ENCODE measurements at places on chromosomes 4 and X.

GRCh38 chr4:157804986-157805385 lies 367.8 kb downstream of the GASK1B start:
- peak; percentile 7 for DNase-seq

- DNase-seq: no peak
Measured at GRCh38 chr4:125703443-125703842, 388.7 kb downstream of the FAT4 start.

DNA sequence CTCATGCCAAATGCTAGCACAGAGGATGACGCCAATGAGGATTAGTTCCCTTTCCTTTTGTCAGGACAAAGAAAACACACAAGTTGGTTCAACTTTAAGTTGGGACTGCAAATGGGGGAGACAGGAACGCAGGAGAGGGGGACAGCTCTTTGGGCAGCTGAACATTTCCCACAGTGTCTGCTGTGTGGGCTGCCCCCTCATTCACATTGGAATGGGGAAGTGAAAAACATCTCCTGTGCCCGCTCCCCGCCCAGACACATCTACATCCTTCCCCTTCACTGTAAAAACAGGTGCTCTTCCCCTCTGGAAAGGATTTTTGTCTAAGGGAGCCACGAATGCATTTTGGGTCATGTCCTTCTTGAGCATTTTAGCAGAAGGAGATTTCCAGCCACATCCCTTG lies 44.5 kb upstream of the TBC1D9 start:
- DNase-seq: no peak

DNA sequence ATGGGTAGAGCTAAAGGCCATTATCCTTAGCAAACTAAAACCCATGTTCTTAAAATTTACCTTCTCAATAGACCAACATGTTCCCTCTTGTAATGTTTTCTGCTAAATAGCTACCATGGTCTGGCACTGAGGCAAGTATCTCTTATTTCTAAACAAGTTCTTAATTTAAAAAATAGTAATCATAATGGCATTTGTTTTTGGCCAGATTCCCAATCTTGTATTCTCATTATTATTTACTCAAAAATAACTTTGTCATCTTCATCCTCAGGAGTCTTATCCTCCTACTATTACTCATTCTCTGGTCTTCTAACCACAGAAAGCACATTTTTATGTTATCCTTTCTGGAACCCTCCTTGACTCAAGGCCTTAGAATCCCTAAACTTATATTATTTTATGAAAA lies 931.2 kb downstream of the CCSER1 start:
- DNase-seq: no peak

DNA sequence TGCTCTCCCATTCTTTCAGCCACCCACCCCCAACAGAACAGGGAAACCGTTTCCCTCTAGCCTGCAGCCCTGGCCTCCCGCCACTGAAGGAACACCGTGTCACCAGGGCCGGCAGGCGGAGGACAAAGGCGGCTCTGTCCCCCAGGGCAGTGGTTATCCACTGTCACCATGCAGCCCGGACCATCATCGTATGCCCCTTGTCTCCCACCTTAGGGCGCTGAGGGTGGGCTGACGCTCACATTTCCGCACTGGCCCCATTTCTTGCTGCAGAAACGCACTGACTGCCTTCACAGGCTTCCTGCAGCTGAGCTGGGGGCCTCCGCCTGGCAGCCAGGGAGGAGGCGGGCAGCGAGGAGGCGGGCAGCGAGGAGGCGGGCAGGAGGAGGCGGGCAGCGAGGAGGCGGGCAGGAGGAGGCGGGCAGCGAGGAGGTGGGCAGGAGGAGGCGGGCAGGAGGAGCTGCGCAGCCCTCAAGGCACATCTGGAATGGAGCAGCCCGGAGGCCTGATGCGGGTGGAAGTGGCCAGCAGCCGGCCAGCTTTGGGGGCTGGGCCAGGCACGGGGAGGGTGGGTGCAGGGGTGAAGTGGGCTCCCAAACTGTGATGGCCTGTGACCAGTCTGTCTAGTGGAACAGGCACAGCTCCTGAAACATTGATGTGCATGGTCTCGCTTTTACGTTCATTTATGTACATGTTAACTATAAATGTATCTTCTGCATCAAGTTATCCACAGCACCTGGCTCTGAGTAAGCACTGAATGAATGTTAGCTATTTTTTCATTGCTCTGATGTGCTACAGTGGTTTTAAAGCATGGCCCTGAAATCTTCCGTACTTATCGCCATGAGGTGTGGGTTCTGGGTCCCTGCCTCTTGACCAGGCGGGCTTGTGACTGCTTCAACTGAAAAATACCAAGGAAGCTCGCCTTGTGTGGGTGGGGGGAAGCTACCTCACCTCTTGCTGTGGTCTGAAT lies 20.6 kb upstream of the KIAA0232 start:
- no peak for DNase-seq

- DNase-seq: peak; percentile 69
Measured at GRCh38 chr4:186820391-186820891, 96.8 kb upstream of the FAT1 start.

DNA sequence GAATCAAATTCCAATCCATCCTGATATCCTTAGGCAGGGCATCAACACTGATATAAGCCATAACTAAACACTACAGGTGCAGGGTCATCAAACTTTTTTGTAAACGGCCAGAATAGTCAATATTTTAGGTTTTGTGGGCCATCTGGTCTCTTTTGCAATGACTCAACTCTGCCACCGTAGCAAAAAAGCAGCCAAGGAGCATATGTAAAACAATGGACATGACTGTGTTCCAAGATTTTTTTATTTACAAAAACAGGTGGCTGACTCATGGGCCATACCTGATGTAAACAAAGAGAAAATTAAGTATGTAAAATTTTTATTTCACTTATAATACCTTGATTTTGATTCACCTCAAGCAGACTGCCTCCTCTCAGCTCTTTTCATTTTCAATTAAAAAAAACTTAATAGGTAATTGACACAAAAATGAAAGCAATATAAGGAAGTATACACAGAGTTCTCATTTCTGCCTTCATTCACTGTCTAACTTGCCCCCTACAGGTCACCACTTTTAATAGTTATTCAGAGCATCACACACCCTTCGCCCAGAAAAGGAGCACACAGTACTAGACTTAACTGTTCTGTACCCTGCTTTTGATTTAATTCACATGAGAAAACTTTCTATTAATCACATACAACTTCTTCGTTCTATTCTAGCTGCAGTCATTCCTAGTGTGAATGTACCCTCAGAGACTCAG lies 35.3 kb upstream of the GPM6B start:
- DNase-seq: peak; percentile 1

GRCh38 chr4:179595671-179596410 lies 2153.6 kb upstream of the AGA start:
- DNase-seq: no peak

GRCh38 chr4:183326853-183327252 lies 4.6 kb upstream of the CLDN24 start:
- DNase-seq: no peak

- DNase-seq: no peak
Measured at GRCh38 chrX:136911253-136911652, 30.7 kb upstream of the RBMX start.

DNA sequence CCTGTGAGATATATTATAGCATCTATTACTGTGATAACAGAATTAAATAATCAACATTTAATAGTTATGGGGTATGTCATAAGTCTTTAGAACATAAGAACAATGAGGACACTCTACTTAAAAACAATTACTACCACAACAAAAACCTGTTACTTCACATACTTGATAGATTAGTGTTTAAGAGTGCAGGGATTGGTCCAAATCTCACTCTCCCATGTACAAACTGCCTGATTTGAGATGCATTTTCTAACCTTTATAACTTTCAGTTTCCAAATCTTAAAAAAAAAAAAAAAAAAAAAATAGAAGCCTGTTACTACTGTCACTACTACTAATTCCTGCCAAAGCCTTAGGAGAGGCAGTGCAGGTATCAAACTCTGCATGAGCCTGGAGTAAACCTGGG lies 5.6 kb downstream of the PCDH18 start:
- DNase-seq: no peak

DNA sequence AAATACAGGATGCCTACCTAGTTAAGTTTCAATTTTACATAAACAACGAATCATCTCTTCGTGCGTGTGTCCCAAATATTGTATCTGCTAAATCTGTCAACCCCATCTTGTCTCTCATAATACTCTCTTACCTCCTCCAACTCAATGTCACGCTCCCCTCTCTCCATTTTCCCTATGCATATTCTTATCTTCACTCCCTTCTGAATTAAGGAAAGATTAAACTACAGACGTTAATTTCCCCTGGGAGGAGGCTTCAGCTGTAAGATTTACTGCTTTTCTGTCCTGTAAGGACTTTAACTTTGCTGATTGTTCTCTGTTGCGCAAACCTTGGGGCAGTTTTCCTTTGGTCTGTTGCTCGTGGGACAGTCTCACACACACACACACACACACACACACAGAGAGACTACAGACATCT lies 455 bp upstream of the ABCB7 start:
- DNase-seq: peak; percentile 44

- DNase-seq: no peak
Measured at GRCh38 chr4:987624-988513, 1.0 kb downstream of the IDUA start.

DNA sequence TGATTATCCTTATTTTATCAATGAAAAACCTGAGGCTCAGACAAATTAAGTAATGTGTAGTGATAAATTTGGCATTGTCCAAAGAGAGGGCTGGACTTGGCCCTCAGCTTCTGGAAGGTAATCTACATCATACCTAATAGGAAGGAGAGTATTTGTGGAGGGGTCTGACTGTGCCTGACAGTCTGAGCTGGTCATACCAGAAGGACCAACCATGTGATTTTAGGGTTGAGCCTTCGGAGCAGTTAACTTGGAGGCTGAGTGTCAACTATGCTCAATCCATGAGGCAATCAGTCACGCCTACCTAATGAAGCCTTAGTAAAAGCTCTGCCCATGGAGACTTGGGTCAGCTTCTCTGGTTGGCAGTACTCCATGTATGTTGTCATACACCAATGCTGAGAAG lies 136.4 kb downstream of the CPE start:
- DNase-seq: no peak

- no peak for DNase-seq
Measured at GRCh38 chr4:152304220-152304619, 231.7 kb downstream of the FBXW7 start.

DNA sequence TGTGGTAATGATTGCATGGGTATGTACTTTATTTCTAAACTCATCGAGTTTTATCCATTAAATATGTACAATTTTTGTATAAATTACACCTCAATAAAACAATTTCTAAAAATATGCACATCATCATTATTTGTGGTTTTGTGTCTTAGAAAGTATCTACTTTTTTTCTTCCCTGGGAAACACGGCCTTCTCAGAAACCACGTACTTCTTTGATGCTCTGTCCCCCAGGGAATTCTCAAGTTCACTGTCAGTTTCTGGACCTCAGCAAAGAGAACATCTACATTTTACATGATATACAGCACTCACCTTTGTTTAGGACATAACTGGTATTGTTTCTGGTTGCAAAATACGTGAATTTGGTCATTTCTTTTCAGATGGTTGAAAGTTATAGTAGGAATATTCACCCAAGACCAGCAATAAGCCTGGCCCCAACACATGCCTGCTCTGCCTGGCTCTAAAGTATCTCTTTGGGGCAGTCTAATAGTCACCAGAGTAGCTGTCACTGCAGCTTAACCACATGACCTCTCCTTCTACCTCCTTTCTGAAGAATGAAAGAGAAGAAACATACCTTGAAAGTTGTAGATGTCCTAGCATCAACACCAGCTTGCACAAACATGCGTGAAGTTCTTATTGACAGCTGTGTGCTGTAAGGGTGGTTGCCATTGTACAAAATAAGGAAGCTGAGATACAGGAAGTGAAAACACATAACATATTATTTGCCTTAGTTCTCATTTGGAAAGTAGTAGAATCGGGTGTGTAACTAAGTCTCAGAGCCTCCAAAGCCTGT lies 48.4 kb upstream of the SPANXN4 start:
- DNase-seq: no peak

DNA sequence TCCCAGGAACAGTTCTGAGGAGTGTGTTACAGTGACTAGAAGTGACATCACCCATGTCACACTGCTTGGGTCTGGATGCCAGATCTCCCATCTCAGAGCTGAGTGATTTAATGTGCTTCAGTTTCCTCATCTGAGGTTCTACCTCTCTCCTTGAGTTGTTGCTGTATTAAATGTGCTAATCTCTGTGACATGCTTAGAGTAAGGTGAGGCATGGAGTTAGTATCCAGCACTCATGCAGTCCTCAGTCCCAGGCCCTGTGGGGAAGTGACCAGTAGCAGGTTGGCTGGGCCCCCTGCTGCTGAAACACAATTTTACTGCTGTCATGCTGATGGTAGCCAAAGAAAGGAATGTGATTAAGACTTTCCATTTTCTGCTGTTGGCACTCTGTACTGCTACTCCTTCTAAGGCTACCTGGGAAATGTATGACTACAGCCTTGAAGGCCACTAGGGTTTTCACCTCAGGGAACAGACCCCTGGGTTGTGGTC lies 639.6 kb downstream of the MID1IP1 start:
- no peak for DNase-seq

GRCh38 chrX:155112171-155112570 lies 40.9 kb downstream of the BRCC3 start:
- DNase-seq: no peak

DNA sequence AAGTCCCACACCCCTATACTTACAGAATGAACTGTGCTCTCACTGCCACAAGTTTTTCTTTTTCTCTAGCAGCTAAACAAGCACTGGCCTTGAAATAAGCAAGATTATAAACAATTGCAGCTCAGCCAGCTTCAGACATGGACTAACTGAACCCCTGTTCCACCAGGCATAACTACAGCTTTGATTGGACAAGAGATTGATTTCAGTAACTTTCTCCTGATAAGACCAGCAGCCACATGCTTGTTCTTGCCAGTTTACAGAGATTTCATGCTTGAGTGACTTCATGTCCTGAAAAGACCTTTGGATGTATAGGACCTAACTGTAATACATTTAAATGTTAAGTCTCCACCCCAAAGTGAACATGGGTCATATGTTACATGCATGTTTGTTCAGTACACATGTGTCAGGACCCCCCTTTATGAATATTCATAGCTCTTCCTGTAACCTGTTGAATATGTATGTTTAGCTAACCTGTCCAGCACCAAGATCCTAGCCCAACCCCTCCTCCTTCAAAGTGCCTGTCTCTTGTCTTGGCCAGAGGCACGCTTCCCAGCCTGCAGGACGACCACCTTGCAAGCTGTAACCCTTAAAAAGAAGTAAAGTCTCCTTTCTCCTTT lies 27.9 kb downstream of the ZNF275 start:
- no peak for DNase-seq

DNA sequence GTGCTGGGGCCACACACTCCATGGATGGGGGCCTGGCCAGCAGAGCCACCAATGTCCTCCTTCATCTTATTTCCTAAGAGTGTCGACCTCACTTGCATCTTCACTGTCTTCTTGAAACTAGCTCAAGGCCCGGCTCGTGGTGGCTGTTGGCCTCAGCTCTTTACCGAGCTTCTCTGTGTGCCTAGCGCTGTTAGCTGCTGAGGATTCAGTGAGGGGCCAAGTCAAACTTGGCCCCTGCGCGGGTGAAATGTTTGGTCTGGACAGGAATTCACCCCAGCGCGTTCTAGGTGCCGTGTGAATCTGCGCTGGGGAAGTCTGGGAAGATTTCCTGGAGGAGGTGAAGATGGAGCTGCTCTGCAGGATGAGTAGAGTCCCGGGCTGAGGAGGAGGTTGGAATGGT lies 8.5 kb downstream of the SORCS2 start:
- DNase-seq: no peak

- DNase-seq: no peak
Measured at GRCh38 chrX:10884246-10884645, 226.9 kb upstream of the HCCS start.

Data from HT-29 (cell line).